Sigmoid colon (tissue), 7 donors: ENCODE measurements at places on chromosomes 2 and 18. TPM values are rescaled to one million over a fixed set of nuclear protein-coding genes. Genes with fewer than 3 reads are reported as not detected.

Gene ELAC1
- polyA plus RNA-seq: 8.1 TPM

Gene ANKRD36
- 5.5 TPM for polyA plus RNA-seq

Gene IWS1
- 28.8 TPM for polyA plus RNA-seq

Gene SPRED2
- polyA plus RNA-seq: 22.2 TPM

Gene IL1F10
- polyA plus RNA-seq: not detected

Gene CAPN13
- 11.4 TPM for polyA plus RNA-seq

Gene FTCDNL1
- polyA plus RNA-seq: 1.1 TPM

Gene SKOR2
- not detected for polyA plus RNA-seq

Gene REG1B
- 465 TPM for polyA plus RNA-seq

Gene CABYR
- not detected for polyA plus RNA-seq

Gene CRYGD
- polyA plus RNA-seq: not detected

Gene CASP10
- polyA plus RNA-seq: 18.0 TPM

Gene NFATC1
- 2.4 TPM for polyA plus RNA-seq
